NCI-H2029 treated with DMSO at 0.1 percent for 48 hours (cell line): ENCODE measurements at places on chromosomes 7 and 10.

DNA sequence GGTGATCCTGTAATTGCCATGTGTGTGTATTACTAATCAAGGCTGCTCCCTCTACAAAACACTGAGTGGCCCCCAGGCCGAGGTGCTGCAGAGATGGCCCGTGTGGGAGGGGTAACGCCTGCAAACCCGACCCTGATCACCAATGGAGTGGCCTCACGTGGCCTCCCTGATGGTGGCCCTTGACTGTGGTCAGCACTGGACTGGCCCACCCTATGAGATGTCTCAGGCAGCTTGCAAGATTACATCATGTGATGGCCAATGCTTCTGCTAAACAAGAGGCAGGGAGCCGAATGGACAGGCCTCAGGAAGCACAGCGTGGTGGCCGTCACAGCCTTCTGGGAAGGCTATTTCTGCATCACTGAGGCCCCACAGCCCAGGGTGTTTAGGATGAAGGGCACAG, 186.4 kb downstream of the MGMT start:
- no peak for DNase-seq

DNA sequence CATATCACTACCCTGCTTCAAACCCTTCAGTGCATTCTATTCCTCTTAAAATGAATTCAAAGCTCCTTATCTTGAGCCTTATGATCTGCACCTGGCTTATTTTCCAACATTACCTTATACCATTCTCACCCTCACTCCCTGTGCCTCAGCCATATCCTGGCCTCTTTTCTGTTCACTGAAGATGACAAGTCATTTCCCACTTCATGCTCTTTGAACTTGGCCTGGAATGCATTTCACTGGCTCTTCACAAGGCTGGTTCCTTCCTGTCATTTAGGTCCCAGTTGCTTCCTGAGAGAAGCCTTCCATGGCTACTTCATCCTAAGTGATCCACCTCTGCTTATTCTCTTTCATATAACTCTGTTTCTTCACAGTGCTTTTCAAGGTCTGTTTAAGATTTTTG, 3.2 kb upstream of the LIPF start:
- no peak for DNase-seq

- DNase-seq = no peak
Measured at GRCh38 chr7:46705386-46706255, 784.5 kb upstream of the IGFBP3 start.

GRCh38 chr10:78960316-78960800, 108.4 kb upstream of the ZMIZ1 start:
- DNase-seq = peak; percentile 3

DNA sequence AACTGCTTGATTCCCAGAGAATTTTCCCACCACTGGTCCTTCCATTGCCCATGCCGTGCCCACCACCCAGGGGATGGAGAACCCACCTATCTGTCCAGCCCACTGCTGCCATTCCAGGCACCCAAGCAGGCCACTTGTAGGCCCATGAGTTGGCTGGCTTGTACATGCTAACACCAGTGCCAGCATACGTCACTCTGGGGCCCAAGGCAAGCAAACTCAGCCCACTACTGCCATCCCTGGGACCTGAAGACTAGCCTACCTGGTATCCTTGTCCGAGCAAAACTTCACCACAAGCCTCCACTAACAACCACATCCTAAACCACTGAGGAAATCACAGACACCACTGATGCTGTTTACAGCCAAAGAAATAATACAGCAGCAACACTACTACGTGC, 44.7 kb upstream of the CDK6 start:
- no peak for DNase-seq

DNA sequence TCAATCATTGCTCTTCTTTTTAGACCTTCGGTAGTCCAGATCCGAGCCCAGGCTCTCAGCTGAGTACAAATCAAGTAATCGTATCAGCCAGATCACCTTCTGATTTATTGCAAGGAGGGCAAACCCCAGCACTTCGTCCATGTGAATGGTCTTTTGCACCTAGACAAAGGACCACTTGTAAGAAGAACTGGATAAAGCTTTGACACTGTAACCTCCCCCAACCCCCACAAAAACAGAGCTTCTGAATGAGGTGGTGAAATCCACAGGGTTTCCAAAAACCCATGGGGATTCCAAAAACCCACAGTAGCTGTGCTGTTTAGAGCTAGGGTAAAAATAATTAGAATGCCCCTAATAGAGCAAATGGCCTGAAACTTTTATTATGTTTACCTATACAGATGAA, 148.8 kb upstream of the ODAD2 start:
- no peak for DNase-seq

DNA sequence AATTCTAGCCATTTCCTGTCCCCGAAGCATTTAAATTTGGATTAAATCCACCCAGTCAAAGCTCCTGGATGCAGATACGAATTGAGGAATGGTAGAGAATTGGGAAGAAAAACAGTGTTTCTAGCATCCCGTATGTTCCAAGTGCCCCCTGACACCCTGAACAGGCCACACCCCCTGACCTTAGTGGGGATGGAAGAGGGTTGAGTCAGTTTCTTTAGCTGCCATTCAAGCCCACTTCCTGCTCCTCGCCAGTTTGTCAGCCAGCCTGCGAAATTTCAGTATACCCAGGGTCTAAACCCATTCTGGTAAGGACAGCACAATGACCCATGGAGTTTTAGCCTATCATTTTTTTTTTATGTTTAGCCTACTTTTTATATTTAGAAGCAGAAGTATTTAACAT, 101.1 kb downstream of the PKD1L1 start:
- no peak for DNase-seq

GRCh38 chr7:105133986-105134655, 120.1 kb downstream of the KMT2E start:
- DNase-seq = no peak

- DNase-seq = no peak
Measured at GRCh38 chr7:40644454-40645188, 509.8 kb downstream of the SUGCT start.

DNA sequence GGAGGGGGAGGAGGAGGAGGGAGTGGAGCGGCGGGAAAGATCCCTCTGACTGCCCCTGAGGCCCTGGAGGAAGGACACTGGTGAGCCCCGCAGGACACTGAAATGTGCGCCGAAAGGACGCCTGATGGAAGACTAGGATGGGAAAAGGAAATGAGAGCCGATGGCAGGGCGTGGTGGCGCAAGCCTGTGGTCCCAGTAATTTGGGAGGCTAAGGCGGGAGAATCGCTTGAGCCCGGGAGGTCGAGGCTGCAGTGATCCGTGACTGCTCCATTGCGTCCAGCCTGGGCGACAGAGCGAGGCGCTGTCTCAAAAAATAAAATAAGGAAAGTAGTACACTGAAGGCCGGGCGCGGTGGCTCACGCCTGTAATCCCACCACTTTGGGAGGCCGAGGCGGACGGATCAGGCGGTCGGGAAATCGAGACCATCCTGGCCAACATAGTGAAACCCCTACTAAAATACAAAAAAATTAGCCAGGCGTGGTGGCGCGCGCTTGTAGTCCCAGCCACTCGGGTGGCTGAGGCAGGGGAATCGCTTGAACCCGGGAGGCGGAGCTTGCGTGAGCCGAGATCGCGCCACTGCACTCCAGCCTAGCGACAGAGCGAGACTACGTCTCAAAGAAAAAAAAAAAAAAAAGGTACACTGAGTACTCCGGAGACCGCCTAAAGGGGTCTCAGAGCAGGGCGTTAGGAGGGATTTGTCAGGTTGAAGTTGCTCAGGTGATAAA, 561 bp upstream of the HNRNPF start:
- no peak for DNase-seq

DNA sequence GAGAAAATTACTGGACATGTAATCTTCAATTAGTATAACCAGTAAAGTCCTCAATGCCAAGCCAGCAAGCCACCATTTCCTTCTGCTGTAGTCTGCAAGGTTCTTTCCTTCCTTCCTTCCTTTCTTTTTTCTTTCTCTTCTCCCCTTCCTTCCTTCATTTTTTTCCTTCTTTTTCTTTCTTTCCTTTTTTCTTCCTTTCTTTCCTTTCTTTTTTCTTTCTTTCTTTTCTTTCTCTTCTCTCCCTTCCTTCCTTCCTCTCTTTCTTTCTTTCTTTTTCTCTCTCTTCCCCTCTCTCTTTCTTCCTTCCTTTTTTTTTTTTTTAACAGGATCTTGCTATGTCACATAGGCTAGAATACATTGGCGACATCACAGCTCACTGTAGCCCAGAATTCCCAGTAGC, 369.8 kb downstream of the SEMA3D start:
- no peak for DNase-seq

DNA sequence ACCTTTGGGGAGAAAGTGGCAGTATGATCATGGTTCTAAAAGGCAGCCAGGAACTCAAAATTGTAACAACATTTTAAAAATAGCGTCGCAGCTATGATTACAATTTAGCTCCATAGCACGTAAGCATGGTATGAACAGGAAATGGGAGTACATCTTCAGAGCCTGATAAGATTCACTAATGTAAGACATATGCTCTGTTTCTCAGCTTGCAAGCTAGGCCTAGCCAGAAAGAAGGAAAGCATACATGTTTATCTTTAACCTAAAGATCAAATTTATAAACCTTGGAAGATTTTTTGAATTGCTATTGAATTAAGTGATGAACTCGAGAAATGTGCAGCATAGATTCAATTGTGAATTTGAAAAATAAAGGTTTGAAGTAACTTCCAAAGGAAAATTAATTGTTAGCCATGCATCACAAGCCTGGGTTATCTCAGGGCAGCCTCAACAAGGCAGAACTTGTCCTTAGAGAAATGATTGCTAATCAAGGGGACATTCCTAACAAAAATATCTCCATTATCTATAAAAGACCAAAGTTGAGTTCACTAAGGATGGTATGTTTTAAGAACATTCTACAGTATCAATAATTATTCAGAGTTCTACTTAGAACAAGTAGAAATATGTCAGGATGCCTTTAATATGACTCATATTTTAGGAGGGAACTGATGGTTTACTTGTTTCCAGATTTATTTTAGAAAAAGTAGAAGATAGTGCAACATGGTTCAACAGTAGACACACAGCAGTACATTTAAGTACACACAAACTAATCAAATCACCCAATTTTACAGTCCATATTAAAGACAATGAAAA, 38.8 kb upstream of the SEPTIN7 start:
- no peak for DNase-seq

- no peak for DNase-seq
Measured at GRCh38 chr10:112307358-112308124, 24.3 kb downstream of the TECTB start.

GRCh38 chr10:24462889-24463552, 254.1 kb downstream of the KIAA1217 start:
- DNase-seq = no peak

DNA sequence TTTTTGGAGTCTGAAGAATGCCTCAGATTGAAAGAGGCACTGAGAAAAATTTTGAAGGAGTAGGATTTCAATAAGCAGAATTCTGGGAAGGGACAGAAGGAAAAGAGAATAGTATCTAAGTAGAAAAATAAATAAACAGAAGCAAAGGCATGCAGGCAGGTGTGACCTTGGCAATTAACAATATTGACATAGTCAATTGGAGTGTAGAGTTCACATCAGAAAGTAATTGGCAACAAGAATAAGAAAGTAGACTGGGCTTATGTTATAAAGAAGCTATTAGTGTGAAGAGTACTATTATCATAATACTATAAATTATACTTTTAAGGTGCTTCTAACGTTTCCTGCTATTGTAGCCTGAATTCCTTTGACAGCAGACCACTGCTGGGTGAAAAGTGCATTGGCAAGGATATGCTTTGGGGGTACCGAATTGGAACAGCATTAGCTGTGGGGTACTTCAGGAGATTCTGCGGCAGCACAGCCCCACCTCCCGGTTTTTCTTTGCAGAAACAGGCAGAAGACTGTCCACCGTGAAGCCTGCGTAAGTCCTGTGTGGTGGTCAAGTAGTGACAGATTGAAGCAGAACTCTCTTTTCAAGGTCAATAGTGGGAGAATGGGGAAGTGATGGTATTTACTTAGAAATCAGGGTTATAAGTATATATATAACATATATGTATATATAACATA, 357.0 kb downstream of the THSD7A start:
- DNase-seq = no peak

- DNase-seq = no peak
Measured at GRCh38 chr7:1078985-1079384, 8.9 kb upstream of the GPER1 start.

GRCh38 chr10:52066383-52066782, 247.7 kb upstream of the DKK1 start:
- DNase-seq = no peak

DNA sequence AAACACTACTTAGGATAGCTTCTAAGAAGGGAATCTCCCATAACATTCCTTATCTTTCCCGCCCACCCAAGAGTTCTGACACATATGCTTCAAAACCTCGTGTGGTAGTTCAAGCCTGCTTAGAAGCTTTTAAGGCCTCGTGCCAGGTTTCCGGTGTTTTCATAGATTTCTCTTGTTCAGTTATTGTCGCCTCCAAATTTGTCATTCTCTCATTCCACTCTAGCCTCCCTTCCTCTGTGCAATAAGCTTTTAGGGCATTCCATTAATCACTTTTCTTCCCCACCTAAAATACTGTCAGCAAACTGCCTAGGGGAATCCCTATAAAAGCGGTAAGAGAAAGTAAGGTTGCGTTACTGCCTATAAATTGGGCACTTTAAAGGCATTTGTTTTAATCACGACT, 718 bp upstream of the BPGM start:
- no peak for DNase-seq

- DNase-seq = no peak
Measured at GRCh38 chr10:26612151-26612915, 85.2 kb upstream of the PDSS1 start.

DNA sequence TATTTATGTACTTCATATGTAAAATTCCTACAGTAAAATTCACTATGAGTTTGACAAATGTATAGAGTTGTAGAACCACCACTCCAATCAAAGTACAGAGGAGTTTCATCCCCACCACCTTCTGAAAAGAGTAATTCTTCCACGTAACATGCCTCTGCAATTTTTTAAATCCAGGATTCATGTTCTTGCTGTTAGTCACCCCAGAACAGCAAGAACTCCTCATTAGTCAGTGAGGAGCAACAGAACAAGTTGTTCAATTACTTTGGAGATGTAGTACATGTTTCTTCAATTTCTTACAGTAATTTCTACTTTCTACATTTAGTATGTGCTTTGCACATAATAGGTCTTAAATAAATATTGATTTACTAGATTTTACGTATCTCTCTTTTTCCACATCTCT, 248.1 kb downstream of the ABCA13 start:
- DNase-seq = no peak

GRCh38 chr7:24406053-24406788, 122.2 kb downstream of the NPY start:
- DNase-seq = no peak

- no peak for DNase-seq
Measured at GRCh38 chr10:103804871-103805270, 50.5 kb downstream of the SH3PXD2A start.

DNA sequence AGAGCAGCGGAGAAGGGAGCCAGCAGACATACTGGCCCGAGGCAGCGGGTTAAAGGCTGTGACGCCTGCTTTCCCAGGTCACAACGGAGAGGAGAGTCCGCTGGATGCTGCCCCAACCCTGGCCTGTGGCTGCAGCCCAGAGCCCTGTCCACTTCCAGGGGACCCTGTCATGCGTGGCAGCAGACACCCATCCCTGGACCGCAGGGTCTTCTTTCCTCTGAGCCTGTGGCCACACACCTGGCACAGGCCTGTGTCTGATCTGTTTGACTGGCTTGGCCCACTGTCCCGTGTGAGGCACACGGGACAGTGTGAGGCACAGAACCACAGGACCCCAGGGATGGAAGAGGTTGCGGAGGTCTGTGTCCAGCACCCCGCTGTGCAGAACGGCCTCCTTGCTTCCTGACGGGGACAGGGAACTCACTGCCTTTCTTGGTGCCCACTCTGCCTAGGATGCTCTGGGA, 42.4 kb downstream of the INSIG1 start:
- no peak for DNase-seq
